ENCODE measurements at places on chromosomes 16 and 17. TPM values are rescaled to one million over a fixed set of nuclear protein-coding genes. Genes with fewer than 3 reads are reported as not detected.

The SLC22A31 gene
- total RNA-seq, result not detected

The FKBP10 gene
- 270 TPM for total RNA-seq

The RASL10B gene
- total RNA-seq, result 1.5 TPM

The TP53TG3E gene
- total RNA-seq, result not detected

The FOXO3B gene
- total RNA-seq, result 3.4 TPM

The CBFB gene
- total RNA-seq, result 125 TPM

The KRTAP4-4 gene
- not detected for total RNA-seq

The IL21R gene
- 0.54 TPM for total RNA-seq

The GNGT2 gene
- total RNA-seq, result 0.45 TPM

The LGALS9 gene
- total RNA-seq, result 0.90 TPM

The GPRC5B gene
- total RNA-seq, result 47.4 TPM
